CD4-positive, alpha-beta T cell treated with Interleukin-4 for 4 hours (primary cell): ENCODE measurements at places on chromosomes 11 and 22.

DNA sequence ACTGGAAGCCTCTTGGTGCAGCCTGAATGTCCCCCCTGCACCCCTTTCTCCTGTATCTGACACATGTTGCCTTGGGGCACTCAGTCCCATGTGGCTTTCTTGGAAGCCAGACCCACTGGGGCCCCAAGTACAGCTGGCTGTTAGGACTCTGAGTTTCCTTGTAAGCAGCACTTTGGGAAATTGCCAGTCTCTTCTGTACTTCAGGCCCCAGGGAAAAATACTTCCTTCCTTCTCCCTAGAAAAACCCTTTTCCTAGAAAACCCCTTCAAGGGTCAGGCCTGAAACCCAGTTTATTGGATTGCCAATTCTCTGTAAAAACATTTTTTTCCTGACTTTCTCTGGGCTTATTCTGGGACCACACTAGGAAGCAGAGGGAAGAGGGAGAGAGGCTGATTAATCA lies 360.3 kb downstream of the TENM4 start:
- no peak for DNase-seq

- no peak for DNase-seq
These were observed 22.9 kb downstream of the ATG13 start for GRCh38 chr11:46640036-46640788.

- peak; percentile 47 for DNase-seq
These were observed 816 bp downstream of the PDE3B start for GRCh38 chr11:14644226-14645014.

DNA sequence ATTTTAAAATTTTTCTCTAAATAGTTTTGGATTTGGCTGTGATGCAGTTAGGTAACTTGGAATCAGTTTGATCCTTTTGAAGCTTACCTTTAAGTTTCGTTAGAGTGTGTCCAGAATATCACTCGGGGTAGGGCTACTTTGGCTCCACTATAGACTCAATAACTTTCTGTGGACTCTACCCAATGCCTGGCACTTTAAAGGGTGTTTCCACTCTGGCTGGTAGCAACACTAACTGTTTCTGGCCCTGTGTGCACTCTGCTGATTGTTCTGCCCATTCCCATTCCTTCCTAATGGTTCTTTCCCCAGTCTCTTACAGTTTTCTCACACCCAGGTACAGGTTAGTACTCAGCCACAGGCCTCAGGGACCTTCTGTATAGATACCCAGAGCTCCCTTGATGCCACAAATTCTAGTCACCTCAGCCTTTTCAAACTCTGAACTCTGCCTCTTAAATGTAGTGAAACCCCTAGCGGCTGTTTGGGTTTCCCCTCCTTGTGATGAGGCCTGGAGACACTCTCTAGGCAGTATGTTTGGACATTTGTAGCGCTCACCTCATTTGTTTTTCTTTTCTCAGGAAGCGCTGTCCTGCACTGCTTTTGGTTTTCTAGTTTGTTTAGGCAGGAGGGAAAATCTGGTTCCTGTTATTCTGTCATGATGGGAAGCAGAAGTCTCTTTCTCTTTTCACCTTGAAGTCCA lies 16.8 kb downstream of the CUL5 start:
- no peak for DNase-seq

DNA sequence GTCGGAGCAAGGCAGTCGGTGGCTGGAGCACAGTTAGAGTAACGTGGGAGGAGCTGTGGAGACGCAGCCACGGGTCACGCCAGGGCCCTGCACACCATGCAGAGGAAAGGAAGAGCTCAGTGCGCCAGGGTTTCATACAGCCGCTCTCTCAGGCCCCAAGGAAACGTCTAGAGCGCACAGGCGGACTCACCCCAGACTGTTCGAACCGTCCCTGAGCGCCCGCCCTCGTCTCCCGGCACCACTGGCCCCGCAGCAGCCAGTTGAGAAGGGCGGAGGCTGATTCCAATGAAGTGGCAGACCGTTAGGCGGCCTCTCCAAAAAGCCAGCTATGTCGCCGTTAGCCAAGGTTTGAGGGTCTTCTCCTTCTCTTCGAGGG lies 483 bp upstream of the HYLS1 start:
- no peak for DNase-seq

DNA sequence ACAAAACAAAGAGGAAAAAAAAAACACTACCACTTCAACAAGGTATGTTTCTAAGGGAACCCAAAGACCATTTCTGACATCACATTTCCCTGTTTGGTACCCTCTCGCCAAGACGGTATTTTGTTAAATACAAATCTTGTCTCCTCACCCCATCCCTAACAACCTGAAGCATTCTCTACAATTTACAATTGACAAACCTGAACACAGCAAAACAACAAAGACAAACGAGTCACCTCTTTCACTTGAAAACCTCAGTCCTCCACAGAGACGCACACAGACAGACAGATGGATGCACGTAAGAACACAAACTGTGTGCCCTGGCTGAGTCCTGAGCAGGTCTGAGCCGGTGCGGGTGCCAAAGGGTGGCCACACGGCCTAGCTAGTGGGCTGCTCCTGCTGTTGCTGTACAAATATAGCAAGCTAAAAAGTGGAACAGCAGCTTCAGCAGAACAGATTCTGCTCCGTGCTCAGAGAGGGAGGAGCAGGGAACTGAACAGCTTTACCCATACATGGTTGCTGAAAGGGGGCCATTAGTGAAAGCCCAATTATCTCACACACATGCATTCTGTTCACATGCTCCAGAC lies 28.5 kb downstream of the CELF1 start:
- peak; percentile 60 for DNase-seq

GRCh38 chr11:64864135-64864472 lies 14.3 kb downstream of the EHD1 start:
- no peak for DNase-seq

DNA sequence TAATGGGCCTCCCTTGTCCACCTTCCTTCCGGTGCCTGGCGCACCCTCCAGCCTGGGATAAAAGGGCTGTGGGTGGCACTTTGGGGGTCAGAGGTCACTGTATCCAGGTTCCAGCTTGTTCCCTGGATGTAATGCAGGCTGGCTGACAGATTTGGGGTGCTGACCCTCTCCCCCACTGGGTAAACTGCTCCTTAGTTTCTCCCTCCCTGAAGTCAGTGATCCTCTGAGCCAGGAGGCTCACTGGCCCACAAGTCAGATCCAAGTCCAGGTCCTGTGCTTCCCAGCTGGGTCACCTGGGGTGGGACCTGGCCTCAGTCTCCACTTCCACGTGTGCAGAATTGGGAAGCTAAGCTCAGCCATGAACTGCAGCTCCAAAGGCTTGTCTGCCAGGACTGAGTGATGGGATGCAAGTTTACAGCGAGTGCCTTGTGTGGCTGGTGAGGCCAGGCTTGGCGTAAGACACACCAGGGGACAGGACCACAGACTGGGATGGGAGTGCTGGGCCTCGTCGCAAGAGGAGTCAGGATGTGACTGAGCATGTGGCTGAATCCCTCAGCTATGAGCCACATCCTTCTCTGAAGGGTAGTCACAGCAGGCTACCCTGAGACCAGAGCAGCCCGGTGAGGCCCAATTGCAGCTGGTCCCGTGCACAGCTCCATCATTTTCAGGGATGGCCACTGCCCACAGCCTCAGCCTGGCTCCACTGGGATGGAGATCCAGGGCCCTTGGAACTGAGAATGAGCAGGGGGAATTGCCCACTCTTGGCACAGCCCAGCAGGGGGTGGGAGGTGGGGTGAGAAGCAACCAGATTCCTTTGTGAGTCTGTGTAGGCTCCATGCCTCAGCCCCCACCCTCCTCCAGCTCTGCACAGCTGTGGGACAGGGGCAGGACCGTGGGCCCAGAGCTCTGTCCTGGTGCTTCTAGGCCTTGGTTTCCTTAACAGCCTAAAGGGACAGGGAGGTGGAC lies 7.2 kb downstream of the SHISA8 start:
- no peak for DNase-seq

GRCh38 chr22:36781656-36782627 lies 6.0 kb upstream of the IFT27 start:
- DNase-seq: peak; percentile 88

DNA sequence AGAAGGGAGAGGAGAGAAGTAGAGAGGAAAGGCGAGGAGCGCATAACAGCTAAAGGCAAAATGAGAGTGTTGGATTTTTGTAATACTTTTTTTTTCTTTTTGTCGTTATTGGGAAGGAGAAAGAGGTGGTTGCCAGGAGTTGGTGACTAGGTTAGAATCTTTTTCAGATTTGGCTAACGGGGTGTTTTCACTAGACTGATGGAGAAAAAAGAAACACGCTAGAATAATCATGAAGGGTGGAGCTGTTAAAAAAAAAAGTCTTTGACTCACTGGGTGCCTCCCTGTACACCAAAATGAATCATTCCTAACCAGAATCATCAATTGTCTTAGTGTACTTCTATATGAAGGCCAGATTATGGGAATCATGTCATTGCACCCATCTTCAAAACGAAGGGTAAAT lies 12.7 kb downstream of the BLID start:
- no peak for DNase-seq

DNA sequence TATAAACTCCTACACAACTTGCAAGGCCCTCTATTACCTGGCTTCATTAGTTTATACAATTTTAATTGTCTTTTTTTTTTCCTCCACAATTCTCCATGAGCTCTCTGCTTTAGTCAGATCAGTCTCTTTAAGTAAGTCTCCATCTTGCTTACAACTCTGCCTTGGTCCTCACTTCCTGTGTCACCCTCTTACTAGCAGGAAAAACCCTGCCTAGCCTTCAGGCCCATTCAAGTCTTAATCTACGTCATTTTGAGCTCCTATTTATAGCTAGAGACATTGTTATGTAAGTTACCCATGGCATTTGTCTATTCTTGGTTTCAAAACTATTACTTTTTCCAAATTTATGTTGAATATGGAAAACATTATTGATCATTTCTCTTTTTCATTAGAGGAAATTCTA lies 177.4 kb downstream of the SBF2 start:
- no peak for DNase-seq

GRCh38 chr22:46604306-46604690 lies 15.9 kb upstream of the GRAMD4 start:
- DNase-seq: peak; percentile 41

DNA sequence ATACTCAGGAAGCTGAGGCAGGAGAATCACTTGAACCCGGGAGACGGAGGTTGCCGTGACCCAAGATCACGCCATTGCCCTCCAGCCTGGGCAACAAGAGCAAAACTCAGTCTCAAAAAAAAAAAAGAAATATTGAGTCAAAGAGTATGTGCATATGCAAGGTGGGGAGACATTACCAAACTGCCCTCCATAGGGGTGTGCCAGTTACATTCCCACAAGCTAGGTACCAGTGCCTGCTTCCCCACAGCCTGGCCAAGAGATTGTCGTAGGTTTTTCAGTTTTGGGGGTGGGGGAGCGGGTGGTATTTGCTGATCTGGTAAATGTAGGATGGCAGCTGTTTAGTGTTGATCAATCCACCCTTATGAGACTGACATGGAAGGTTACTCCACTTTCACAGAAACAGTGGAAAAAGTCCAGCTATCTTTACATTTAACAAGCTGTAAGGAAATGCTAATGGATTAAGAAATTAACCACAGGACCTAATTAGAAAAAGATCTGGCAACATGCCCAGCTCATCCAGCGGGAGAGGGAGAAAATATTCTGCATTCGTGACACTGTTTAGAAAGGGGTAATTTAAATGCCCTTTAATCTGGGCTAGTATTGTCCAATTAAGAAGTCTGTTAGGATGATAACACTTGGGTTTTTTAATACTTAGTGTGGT lies 89.4 kb downstream of the PACS1 start:
- DNase-seq: no peak

DNA sequence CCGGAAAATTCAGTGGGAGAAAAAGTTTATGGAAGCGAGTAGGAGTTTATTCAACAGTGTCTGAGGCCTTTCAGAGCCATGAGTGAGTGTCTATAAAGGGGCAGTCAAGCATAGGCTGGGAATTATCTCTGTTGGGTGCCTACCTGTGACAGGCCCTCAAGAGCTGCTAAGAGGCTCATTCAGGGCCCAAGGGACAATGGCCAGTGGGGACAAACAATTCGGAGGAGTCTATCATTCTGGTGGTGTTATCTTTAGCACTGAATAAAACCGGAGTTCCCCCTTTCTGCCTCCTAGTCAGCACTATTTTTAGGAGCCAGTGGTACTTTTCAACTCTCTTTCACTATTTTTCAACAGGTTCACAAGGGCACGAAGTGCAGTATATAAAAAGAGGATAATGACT lies 89.5 kb upstream of the HTATIP2 start:
- no peak for DNase-seq

DNA sequence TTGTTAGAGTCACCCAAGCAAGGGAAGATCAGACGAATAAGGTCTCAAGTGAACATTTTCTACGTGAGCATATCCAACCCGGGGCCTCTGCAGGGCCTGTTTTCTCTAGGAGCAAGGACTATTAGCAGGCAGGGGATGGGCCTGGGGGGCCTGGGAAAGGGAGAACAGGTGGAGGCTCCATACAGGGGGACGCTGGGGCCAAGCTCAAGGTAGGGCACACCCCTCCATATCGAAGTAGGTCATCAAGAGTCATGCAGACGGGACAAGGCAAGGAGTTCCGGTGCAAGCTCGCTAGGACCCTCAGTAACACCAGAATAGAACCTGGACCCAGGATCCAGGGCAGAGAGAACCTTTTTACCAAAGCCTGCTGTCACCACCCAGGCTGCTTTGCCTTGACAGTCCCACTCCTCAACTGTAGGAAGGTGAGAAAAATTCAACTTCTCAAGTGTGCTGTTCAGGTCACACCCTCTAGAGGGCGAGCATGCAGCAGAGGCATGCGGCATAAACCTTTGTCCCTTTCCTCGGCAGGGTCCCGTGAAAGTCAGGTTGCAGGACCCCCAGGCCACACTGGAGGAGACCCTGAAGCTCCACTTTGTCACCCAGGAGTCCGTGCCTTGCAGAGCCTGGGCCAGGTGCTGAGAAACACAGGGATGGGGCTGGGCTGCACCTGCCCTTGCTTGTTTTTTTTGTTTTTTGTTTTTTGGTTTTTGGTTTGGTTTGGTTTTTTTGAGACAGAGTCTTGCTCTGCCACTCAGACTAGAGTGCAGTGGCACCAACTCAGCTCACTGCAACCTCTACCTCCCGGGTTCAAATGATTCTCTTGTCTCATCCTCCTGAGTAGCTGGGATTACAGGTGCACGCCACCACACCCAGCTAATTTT lies 8.6 kb upstream of the APOBEC3B start:
- peak; percentile 58 for DNase-seq

DNA sequence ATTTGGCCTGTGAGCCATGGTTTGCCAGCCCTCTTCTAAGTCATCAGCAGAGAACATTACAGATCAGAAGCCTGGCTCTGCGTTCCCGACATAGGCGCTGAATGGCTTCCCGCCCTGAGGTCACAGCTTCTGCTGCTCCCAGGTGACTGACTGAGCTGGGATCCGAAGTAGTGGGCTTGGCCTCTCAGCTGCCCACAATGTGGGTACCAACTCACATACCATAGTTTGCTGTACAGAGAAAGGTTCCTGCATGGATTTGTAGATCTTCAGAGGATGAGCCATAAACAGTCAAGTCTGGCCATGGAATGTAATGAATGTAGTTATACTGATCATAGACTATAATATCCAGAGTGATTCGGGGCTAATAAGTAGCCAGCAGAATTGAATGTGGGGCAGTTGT lies 42.6 kb downstream of the TEAD1 start:
- no peak for DNase-seq
